Immature natural killer cell (primary cell): ENCODE measurements at places on chromosomes 4 and X.
A peak's percentile ranks its signal among the peaks of the same experiment; 100 is the strongest.

GRCh38 chrX:79366873-79367749, at the start of gene ITM2A:
Gene ITM2A, minus strand, starts transcription at chrX:79367334. Its CDS starts 119 bp downstream, at chrX:79367215.
- DNase-seq: peak; percentile 56

DNA sequence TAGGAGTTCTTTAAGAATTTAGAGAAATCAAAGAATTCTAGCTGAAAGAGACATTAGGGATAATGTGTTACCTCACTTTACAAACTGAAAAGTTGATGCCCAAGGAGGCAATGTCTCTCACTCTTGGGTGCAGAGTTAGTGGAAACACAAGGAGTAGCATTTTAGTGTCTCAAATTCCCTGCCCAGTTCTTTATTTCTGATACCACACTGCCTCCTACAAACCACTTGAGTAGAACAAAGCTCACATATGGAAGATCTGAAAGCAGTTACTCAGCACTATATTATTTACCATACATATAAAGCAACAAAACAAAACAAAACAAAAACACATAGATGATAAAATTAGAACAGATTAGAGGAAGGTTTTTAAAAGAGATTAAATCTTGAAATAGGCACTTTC, 124.2 kb downstream of the REELD1 start:
- no peak for DNase-seq

DNA sequence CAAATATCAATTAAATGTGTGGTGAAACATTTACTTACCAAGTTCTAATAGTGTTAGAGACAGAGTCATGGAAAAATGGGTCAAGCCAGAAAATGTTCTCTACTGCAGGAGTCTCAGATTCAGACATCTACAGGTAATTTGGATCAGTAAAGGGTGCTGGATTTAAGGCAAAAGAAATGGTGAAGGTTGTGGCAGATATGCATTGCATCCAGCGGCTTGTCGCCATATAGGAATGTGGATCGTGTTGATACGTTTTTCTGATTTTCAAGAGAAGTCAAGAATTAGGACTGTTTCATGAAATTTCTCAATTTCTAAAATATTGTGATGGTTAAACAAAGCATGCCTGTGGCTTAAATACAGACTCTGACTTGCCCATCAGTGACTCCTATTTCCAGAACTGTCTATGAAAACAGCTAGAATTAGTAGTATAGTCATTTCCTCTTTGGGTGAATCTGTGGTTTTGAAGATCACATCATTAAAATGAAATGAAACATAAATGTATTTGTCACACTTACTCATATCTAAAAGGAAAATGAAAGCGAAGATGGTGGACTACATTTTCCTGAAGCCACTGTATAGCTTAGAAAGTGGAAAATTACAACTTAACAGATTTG, 110.1 kb upstream of the VEGFC start:
- DNase-seq: no peak

DNA sequence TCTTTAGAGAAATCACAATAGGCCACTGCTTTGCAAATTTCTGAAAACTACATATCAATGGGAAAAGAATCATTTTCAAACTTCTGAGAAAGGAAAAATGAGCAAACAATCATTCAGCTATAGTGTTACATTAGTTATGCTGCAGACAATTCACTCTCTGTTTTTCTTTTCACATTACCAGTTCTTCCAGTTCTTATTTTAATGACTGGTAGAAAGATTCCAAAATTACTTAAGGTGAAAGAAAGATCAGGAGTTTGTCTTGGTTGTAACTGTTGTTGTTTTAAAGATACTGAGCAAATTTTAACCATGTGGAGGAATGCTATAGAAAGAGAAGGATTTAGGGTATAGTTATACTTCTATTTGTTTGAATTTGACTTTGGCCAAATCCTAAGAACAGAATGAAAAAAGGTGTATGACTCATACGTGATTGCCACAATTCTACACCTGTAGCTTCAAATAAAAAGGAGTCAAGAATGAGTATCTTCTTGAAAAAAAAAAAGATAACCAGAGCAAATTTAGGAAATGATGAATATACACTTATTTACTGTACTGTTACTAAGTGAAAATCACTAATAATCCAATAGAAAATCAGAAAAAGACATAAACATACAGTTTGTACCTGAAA, 21.0 kb upstream of the RASGEF1B start:
- DNase-seq: no peak

GRCh38 chr4:35695003-35695402, 549.3 kb downstream of the ARAP2 start:
- no peak for DNase-seq

- DNase-seq: no peak
These were observed 84.6 kb downstream of the THOC2 start for GRCh38 chrX:123648028-123648810.

- DNase-seq: no peak
These were observed 19.6 kb downstream of the TMEM187 start for GRCh38 chrX:153992180-153992579.

- no peak for DNase-seq
These were observed 122.2 kb downstream of the GBA3 start for GRCh38 chr4:22814906-22815305.

GRCh38 chrX:14554131-14554715, 24.9 kb downstream of the GLRA2 start:
- no peak for DNase-seq

- DNase-seq: no peak
These were observed 115.9 kb upstream of the PDLIM3 start for GRCh38 chr4:185651137-185651677.

DNA sequence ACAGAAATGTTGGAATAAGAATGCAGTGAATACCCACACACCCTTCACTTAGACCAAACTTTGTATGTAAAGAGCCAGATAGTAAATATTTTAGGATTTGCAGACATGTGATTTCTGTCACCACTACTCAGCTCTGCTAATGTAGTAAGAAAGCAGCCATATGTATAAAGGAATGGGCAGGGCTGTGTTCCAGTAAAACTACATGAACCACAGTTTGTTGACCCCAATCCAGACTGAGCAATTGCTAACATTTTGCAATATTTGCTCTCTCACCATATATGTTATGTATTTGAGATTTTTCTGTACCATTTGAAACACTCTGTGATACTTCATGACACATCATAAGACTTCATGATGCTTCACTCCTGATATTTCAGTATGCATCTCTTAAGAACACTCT, 32.0 kb upstream of the TBC1D1 start:
- DNase-seq: no peak

DNA sequence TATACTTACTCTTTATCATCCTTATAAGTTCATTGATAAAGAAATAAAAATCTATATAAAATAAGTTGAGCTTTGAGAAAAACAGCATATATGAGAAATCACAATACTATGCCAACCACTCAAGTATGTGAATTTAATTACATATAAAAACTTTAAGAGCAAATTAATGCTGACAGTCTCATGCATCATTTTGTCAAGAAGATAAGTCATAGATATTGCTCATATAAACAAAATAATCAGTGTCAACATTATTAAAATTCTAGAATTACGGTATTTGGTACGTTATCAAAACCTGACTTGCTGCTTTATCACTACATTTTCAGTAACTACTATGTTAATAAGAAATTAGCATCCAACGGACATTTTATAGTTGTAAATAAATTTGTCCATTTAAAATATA, 111.2 kb downstream of the FBXO8 start:
- no peak for DNase-seq

GRCh38 chrX:1248331-1249061, 20.1 kb upstream of the CSF2RA start:
- DNase-seq: no peak

GRCh38 chr4:6500481-6501140, 28.2 kb upstream of the PPP2R2C start:
- no peak for DNase-seq

DNA sequence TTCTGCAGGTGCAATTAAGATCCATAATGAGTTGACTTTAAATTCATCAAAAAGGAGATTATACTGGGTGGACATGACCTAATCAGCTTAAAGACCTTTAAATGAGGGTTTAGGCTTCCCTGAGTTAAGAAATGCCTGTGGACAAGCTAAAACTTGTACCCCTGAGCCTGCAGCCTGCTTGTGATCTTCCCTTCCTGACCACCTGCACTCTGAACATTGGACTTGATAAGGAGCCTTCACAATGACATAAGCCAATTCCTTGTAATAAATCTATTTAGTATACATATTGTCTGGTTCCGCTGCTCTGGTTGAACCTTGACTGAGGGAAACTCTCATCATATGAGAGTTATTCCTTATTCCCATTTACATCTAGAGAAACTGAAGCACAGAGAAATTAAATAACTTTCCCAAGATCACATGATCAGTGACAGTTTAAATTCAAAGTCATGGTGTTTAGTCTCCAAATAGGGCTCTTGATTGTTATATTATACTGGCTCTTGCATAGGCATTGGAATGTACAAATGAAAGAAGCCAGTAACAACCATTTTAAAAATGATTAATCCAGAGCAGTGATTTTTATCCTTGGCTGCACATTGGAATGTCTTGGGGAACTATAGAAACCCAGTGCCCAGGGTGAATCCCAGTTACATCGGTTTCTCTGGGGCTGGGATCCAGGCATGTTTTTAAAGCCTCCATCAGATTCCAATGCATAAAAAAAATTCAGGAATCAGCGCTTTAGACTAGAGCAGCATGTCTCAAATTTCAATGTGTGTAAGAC, 136.1 kb downstream of the MSL3 start:
- no peak for DNase-seq

DNA sequence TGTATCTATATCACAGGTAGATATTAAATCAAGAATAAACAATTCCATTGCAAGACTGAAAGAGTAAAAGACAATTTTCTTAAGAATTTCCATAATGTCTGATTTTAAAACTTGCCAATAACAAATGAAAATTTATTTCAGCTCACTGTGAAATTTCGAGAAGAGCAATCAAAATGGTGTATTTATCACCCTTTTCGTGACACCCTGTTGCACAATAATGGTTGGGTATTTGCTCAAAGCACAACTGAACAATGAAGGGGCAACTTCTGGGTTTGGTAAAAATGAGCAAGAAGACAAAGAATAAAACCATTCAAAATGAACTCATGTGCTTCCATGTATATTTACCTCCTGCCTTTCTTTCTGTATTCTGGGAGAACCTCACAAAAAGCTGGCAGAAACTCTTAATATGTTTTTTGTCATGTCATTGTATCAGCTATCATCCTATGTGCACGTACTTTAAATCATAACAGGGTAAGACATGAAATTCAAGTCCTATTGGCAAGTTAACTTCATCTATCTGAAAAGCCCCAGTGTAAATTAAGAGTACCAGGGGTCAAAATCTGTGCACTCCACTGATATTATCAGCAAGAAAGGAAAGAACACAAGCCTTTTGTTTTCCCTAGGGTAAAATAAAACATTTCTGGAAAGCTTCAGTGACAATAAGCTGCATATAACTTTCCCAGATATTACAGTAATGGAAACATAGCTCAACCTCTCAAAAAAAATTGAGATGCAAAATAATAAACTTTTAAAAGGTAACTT, 126.9 kb upstream of the CBR4 start:
- DNase-seq: no peak

GRCh38 chr4:2799224-2799911, 6.5 kb downstream of the SH3BP2 start:
- no peak for DNase-seq

DNA sequence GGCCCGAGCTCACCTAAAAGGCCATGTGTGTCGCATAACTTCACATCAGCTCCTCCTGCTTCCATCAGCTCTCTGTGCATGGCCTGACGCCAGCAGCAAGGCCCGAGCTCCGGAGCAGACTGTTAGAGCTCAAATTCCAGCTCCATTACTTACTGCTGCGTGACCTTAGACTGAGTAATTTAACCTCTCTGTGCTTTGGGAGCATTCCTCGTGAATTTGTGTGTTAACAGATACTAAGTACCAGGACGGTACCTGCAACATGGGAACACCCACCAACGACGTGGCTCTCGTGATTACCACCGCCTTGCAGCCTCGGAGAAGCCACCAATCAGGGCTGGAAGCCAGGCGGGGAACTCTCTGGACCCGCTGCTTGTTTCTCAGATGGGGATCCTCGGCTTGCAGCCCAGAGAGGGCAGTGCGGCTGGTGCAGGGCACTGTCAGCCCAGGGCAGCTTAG, 12.9 kb downstream of the LETM1 start:
- DNase-seq: no peak

DNA sequence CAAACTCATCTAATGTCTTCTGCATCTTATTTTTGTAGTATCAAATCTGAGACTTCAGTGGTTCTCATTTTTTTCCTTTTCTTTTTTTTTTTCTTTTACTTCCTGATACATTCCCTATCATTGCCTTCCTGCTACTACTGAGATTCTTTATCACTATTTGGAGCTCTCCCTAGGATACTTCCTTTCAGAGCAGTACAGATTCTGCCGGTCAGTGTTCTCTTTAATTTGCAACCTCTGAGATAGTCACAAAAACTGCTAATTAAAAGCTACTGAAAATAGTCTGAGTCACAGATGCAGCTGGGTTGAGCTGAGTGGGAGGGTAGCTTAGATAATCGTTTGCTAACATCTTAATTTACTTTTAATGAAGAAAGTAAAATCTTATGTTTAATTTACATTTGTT, 1279.7 kb downstream of the ARAP2 start:
- DNase-seq: no peak

DNA sequence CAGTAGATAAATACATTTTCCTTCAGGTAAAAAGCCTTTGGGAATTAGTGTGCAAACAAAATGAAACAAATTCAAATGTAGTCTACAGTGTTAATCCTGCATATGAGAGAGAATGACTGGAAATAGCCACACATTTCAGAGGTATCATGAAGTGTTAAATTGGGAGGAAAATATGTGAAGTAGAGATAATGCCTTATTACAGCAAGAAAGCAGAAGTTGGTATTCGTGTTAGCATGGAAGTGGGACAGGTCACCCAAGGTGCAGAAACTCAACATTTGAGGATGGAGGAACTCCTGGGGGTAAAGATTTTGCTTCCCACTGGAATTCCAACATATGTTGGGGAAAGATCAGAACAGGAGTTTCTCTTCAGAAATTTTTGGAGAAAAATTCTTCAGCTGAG, 51.3 kb downstream of the EMCN start:
- no peak for DNase-seq

DNA sequence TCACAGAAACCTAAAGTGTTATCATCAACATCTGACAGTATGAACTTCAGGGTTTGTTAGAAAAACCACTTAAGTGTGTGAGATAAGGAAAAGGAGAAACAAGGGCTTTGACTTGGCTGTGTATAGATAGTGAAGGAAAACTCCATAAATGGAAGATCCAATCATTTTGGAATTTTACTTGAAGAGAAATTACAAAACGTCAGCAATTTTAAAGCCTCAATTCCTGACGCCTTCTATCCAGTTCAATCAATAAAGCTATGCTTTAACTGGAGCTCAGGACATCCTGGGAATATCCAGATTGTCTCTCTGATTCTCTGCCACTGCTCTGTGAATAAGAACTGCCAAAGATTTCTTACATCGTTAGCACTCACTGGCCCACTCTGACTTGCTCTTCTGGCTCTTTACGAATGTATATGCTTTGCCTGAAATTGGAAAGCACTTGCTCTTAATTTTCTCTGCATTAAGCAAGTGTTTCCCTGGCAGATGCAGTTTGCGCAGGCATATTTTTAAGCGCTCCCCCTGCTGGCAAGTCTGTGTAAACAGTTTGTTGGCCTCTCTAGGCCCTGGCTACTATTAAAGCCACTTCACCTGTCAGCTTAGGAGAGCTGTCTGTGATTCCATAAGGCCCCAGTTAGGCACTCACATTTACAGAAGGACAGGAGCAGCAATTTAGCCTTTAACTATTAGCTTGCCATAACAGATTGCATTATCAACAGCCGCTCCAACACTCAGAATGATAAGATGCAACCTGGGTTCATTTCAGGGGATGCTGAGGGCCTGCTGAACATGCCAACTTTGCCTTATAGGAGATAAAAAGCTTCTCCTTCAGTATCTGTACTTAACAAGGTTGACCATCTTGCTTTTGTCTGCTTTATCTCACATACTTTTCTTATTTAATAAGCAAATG, 251.4 kb upstream of the DDX53 start:
- peak; percentile 13 for DNase-seq

GRCh38 chrX:37796310-37796709, 16.5 kb downstream of the CYBB start:
- DNase-seq: no peak
